ENCODE measurements at places on chromosomes 13 and 19.

DNA sequence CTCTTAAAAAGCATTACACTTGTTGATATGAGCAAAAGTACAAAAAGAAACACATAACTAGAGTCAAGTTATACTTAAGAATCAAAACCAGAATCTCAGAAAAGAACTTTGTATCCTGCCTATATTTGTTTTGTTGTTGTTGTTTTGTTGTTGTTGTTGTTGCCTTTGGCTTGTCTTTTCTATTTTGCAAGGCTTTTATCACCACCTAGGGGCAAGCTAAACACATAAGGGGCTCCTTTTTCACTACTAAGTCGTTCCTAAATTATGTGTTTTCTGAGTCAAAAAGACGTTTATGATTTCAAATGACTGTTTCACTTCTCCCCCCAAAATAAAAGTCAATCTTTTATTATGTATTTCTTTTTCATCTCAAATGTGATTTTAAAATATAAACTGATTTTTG is 250.2 kb downstream of the RBM26 start:
- DNase-seq = no peak

GRCh38 chr13:98581971-98582702 is 5.2 kb upstream of the STK24 start:
- no peak for DNase-seq

GRCh38 chr19:18896421-18896841 is 473 bp upstream of the CERS1 start:
- no peak for DNase-seq

GRCh38 chr19:45045671-45046353 is 7.0 kb downstream of the CLASRP start:
- DNase-seq = no peak

- no peak for DNase-seq
Observed at GRCh38 chr13:68727165-68727564, 1380.5 kb upstream of the ATXN8OS start.

DNA sequence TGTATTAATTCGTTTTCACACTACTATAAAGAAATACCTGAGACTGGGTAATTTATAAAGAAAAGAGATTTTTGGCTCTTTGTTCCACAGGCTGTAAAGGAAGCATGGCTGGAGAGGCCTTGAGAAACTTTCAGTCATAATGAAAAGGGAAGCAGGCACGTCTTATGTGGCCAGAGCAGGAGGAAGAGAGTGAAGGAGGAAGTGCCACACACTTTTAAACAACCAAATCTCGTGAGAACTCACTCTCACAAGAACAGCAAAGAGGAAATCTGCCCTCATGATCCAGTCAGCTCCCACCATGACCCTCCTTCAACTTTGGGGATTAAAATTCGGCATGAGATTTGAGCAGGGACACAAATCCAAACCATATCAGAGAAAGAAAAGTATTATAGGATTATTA is 1255.9 kb upstream of the MIR17HG start:
- DNase-seq = no peak

DNA sequence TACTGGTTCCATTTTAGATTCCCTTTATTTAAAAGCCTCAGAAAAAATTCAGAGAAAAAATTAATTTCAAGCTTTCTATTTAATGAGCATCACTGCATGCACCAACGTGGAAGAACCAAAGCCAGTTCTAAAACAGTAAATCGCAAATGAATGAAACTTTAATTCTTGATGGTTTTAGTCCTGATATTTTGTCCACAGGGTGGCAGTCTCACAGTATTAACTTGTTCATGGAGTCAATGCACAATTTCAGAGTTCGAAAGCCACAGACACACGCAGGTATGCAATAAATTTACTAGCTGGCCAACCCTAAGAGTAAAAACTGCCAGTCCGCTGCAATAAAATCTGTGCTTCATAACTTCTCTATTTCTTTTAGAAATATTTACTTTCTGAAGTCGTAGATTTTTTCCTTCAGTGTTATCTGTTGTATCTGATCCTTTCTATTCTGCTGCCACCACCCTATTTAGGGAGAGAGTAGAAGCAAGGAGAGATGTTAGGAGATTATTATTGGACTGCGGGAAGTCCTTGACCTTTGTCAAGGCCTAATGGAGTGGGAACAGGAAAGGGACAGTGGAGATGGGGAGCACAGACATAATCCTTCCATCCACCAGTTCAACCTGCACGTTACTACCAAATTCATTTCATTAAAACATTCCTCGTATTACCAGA is 7.0 kb upstream of the WBP4 start:
- no peak for DNase-seq

GRCh38 chr19:9966448-9966847 is 30.1 kb upstream of the OLFM2 start:
- no peak for DNase-seq

GRCh38 chr13:50693727-50694126 is 149.8 kb downstream of the DLEU7 start:
- DNase-seq = no peak

GRCh38 chr13:26934096-26934495 is 173.5 kb upstream of the GPR12 start:
- DNase-seq = no peak

- no peak for DNase-seq
Observed at GRCh38 chr19:54324071-54324470, 11.1 kb upstream of the LILRA5 start.

GRCh38 chr13:106415971-106416370 is 119.5 kb downstream of the EFNB2 start:
- no peak for DNase-seq

DNA sequence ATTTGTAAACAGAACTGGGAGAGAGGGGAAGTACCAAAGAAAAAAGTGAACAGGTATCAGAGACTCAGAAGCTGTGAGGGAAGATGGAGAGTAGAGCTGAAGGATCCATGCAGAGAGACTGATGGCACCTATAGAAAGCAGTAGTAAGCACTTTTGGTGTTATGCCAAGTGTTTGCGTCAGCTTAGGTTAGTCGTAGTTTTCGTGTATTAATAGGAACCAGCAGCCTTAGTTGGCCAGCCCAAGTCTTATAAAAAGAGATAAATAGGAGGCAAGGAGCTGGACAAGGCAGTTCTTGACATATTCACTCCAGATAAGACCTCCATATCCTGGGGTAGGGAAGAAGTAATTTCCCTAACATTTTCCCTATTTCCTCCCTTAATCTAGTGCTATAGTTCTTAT is 214.2 kb downstream of the OXGR1 start:
- DNase-seq = no peak

DNA sequence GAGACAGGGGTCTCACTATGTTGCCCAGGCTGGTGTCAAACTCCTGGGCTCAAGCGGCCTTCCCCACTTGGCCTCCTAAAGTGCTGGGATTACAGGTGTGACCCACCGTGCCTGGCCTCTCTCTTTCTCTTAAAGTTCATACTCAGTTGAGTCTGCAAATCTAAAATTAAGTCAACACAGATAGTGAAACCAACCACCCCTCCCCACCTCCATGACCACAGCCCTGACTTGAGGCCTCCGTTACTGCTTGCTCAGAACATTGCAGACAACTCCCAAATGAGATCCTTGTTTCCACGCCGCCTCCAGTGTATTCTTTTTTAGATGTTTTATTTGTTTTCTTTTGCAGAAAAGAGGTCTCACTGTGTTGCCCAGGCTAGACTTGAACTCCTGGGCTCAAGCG is 94.4 kb downstream of the CACNA1A start:
- no peak for DNase-seq

DNA sequence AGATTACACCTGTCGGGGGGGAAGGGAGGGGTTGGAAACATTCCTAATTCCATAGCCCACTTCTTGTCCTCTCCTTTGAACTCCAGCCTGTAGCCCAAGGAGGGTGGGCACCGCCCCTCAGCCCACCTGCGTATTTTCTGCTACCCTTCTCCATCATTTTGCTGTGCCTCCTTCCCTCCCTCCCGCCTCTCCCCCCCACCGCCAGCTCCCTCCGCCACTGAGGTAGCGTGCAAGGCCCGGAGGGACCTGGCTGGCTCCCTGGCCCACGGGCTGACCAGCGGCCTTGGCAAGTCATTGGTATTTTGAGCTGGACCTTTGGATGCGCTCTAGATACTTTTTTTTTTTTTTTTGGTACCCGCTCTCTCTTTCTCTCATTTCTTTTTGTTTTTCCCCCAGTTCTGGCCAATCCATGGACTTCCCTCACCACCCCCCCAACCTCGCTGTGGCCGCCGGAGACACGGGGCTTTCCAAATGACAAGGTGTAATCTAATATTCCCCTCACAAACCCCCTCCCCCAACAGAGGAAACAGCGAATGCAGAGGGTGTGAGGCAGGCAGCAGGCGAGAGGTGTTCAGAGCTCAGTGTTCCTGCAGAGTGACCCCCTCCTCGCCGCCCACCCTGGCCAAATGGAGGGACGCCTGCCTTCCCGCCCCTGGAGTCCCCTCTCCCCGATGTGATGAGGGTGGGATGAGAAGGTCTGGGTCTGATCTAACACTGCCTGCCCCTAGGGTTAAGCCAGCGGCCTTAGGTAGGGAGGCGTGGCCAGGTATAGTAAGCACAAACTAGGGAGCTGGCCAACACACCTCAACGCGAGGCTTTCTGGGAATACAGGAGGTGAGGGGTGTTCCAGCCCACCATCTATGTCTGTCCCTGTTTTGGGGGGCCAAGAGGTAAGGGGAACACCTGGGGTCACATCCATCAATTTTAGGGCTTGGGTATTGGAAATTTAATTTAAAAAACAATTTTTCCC is 89.2 kb downstream of the PTPRS start:
- no peak for DNase-seq

GRCh38 chr13:48778610-48779009 is 124.9 kb downstream of the CYSLTR2 start:
- no peak for DNase-seq

GRCh38 chr19:13428352-13428751 is 77.9 kb downstream of the CACNA1A start:
- no peak for DNase-seq

- no peak for DNase-seq
Observed at GRCh38 chr13:93244141-93244917, 17.7 kb downstream of the GPC6 start.
